ENCODE measurements at places on chromosomes 6 and 20.

- DNase-seq = no peak
Observed at GRCh38 chr20:6819599-6819998, 52.1 kb downstream of the BMP2 start.

GRCh38 chr6:54586251-54586650, 260.3 kb upstream of the FAM83B start:
- no peak for DNase-seq

- no peak for DNase-seq
Observed at GRCh38 chr6:147823936-147824335, 315.4 kb downstream of the SAMD5 start.

DNA sequence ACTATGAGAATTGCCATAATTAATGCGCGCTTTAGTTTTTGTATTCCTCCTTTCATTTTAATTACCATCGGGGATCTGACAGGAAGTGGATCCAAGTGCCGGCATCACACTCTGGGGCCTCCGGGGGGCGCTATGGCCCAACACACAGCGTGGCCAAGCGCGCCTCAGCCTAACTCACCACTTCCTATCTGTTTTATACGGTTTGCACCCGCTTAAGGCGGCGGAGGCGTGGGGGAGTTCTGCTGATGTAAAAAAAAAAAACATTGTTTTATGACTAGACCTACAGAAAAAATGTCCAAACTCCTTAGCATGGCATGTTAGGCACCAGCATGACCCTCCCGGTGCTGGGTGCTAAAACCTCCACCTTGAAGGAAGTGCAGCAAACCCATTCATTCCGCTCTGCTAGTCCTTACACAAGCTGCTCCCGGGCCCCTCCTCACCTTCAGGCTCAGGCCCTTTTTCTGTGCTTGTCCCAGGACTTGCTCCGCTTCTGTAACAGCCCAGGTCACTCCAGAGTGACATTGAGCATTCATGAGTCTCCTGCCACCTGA, 4.5 kb upstream of the EBF4 start:
- DNase-seq = peak; percentile 85

- no peak for DNase-seq
Observed at GRCh38 chr6:128025478-128025877, 124.6 kb upstream of the THEMIS start.

- no peak for DNase-seq
Observed at GRCh38 chr6:79070206-79070825, 7.7 kb downstream of the PHIP start.

- DNase-seq = no peak
Observed at GRCh38 chr6:125679651-125680050, 69.8 kb upstream of the HEY2 start.

DNA sequence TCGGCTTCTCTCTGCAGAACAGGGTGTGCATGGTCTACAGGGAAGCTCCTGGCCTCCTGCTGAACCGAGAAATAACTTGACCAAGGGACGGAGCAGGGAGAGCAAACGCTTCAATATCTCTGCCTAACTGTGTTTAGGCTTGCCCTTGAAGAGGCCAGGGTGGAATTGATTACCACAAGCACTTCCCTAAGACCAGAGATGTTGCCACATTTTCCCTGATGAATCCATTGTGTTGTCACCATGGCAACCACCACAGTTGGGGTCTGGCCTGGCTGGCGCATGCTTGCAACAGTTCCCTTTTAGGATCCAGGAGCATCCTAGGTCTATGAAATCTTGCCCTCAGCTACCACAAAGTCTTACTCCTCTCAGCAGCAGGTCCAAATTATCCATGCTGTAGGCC, 213.5 kb upstream of the SULF2 start:
- peak; percentile 64 for DNase-seq

- no peak for DNase-seq
Observed at GRCh38 chr6:87575423-87575822, 14.4 kb downstream of the RARS2 start.

DNA sequence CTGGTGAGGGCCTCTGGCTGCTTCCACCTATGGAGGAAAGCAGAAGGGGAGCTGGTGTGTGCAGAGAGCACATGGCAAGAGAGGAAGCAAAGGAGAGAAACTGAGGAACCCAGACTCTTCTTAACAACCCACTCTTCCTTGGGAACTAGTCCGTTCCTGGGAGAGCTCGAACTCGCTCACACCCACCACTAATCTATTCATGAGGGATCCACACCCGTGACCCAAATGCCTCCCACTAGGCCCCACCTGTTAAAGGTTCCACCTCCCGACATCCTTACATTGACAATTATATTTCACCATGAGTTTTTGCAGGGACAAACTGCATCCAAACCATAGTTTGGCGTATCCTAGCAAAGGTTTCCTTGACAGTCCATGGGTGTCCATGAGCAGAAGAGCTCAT, 123.2 kb downstream of the TBC1D7 start:
- DNase-seq = no peak

- DNase-seq = no peak
Observed at GRCh38 chr20:37986044-37986858, 47.0 kb downstream of the TTI1 start.

DNA sequence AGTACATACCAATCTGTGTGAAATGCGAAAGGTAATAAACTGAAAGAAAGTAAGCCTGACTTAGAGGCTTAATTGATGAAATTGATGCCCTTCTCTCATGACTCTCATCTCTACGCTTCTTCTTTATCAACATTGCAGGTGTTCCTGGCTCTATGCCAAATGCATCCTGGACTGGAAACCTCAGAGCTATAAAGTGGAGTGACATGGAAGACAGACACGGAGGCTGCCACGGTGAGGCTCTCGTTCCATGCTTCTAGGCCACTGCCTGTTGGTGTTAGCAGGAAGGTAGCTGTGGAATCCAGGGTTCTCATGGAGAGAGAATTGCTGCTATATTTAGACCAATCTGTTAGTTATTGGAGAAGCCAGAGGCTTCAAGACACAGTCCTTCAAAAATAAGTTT, 73.2 kb downstream of the C6orf52 start:
- no peak for DNase-seq

- no peak for DNase-seq
Observed at GRCh38 chr6:38160831-38161230, 341.3 kb downstream of the ZFAND3 start.

DNA sequence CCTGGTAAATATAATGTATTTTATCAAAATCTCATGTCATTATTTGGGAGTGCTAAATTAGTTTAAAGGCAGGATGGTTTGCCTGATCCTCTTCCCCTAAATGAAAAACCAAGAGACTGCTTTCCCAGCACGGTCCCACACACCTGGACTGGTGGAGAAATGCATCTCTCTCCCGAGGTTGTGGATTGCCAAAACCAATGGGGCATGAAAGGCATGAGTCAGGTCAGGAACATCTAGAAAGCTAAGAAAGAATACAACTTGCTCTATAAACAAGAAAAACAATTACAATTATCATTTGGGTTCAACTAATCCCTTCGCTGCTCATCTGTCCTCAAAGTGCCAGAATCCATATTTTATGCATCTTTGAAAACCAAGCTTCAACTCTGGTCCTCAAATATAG, 308.3 kb upstream of the IRAK1BP1 start:
- no peak for DNase-seq

DNA sequence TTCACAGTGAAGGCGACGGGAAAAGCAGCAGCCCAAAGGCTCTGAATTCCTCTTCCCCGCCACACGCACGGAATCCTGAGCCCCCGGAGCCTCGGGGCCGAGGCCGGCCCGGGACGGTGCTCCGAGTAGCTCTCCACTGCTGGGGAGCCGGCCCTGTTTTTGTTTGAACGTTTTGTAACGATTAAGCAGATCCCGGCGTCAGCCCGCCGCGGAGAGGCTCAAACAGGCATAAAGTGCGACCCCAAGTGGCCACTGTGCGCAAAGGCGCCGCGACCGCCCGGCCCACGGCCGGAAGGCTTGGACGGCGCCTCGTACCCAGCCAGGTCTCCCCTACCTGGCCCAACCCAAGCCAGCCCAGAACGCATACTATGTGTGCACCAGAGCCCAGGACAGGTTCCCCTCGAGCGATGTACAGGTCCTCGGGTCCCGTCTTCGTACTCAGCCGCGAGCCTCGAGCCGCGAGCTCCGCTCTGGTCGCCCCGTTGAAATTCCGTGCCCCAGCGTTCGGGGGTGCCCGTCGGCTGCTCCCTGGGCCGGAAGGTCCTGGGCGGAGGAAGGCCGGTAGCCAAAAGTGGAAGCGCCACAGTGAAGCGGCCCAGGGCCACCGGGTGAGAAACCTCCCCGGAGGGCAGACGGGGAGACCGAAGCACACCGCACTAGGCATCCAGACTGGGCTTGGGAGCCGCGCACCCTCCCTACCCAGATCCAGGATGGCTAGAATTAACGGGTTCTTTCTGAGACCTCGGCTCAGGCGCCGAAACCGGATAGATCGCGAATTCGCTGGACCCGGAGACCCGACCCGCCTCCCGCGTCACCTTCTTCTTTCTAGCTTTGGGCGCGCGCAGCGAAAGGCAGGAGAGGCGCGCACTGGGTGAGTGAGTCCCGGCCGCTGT, 1.2 kb upstream of the MAFB start:
- peak; percentile 94 for DNase-seq

DNA sequence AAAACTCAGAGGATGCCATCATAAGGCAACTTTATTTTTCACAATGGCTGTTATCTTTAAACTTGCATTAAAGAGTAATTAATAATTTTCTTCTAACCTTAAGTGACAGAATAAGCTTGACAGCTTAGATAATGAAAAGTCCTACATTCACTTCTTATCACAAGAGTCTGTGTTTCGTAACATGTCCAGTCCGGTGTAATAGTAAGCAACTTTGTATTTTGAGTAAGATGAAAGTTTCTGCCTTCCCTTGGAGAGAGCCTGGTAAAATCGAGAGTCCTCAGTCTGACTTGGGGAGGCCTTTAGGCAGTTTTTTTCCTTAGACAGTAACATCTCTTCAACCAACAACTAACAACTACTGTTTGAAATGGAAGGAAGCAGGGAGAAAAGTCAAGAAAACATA, 195.6 kb downstream of the GRM1 start:
- DNase-seq = no peak

GRCh38 chr6:220312-220711, 72.0 kb upstream of the DUSP22 start:
- DNase-seq = no peak

DNA sequence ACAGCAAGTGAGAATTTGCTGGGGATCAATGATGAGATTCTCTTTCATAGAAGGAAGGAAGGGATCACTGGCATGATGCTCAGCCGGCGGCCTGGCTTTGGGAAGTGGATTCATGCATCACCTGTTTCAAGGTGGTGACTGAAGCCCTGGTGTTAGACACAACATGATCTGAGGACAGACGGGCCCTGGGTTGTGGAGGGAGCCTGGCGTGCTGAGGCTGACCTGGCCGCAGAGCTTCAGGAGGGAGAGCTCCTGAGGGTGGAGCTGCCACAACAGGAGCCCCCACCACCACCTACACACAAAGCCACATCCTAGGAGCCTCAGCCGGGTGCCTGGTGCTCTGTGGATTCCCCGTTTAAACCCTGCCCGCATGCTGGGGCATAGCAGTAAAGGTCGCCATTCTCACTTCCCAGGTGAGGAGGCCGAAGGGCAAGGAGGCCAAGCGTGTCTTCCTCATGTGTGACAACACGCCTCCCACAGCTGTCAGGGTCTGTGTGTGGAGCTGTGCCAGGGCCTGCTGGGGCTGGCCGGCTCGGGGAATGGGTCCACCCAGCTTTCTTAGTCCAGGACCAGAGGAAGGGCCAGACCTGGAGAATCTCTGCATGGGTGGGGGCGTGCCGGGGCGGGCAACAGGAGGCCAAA, 107.0 kb downstream of the ERMARD start:
- DNase-seq = no peak

GRCh38 chr6:143773506-143774150, 69.5 kb upstream of the LTV1 start:
- no peak for DNase-seq

GRCh38 chr6:169949511-169950097, 198.2 kb downstream of the ERMARD start:
- no peak for DNase-seq

DNA sequence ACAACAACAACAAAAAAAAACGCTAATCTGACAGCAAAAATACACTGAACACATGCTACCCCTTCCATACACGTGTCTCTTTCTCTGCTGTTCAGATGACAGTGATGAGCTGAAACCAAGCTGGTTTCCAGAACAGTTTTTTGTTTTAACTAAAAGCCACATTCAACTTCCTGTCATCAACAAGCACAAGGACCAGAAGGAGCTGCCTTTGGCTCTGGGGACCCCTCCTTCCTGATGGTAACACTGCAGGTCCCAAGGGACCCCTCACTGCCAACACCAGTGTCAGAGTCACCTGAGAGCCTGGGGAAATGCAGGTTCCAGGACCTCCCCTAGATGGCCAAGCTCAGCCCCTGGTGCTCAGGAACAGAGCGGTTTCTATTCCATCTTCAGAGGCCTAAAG, 6.0 kb downstream of the CST7 start:
- DNase-seq = no peak

DNA sequence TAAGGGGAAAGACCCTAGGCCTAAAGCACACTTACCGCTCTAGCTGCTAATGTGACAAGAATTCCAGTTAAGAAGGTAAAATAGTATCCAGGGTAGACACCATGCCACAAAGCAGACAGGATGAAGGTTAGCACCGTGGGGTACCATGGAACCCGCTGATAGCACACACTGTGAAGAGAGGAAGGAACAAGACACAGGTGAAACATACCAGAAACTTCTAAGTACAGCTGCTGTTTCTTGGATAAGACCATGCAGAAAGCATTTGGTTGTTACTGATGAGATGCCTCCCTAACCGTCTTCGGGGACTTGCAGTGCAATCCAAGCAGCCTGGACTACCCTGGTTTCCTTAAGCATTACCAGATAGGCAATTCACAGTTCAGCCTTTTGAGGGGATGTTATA, 99.4 kb downstream of the MBOAT1 start:
- no peak for DNase-seq

DNA sequence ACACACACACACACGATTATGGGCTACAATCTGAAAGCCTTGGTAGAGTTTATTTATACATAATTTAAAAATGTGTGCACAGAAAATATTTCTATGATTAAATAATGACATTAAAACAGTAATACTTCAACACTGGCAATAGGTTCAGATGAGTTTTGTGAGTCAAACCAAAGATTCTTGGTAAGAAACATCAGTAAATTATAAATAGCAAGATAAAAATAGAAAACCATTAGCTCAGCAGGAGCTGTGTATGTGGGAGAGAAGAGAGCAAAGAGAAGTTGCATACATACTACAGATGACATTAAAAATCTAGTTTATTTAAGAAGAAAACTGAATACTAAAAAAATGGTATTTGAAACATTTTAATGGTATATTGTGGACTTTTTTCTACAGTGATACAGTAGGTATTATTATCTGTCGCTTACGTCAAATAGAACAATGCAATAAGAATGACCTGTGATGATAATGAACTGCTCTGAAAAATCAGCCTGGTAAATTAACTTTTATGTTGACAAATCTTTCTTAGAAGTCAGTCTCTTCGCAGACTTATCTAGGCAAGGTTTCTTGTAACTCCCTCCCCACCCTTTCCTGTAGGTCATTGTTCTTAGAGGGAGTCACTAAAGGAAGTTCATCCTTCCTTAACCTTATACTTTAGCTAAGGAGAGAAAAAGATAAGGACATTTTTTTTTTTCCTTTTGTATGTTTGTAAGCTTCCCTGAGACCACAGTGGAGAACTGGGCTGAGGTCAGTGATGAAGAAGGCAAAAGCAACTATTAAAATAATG, 149.3 kb downstream of the GJA1 start:
- DNase-seq = peak; percentile 13

All from inflammatory macrophage (primary cell).